ENCODE measurements at places on chromosomes 11 and 22.

- DNase-seq: no peak
These were observed 7.4 kb upstream of the BLID start for GRCh38 chr11:122123263-122123929.

- DNase-seq: no peak
These were observed 11.1 kb upstream of the OSM start for GRCh38 chr22:30277547-30278344.

- no peak for DNase-seq
These were observed 68.4 kb upstream of the SEPTIN5 start for GRCh38 chr22:19645905-19646304.

GRCh38 chr22:43007519-43008102 lies 7.3 kb downstream of the PACSIN2 start:
- no peak for DNase-seq

- no peak for DNase-seq
These were observed 28.5 kb upstream of the CSNK1E start for GRCh38 chr22:38345782-38346181.

- no peak for DNase-seq
These were observed 308.7 kb downstream of the DCDC1 start for GRCh38 chr11:31060880-31061279.

- no peak for DNase-seq
These were observed 37.5 kb downstream of the TNRC6B start for GRCh38 chr22:40215266-40215665.

- no peak for DNase-seq
These were observed 354.7 kb downstream of the LARGE1 start for GRCh38 chr22:33565580-33565995.

- DNase-seq: no peak
These were observed 509.0 kb upstream of the LARGE1 start for GRCh38 chr22:34429314-34429713.

- DNase-seq: no peak
These were observed 9.8 kb upstream of the SLC39A13 start for GRCh38 chr11:47398551-47398950.

GRCh38 chr11:16261836-16262644 lies 94.3 kb downstream of the SOX6 start:
- DNase-seq: no peak

GRCh38 chr11:91846002-91846401 lies 378.6 kb upstream of the FAT3 start:
- no peak for DNase-seq

- DNase-seq: peak; percentile 98
These were observed 48.7 kb upstream of the ARFGAP3 start for GRCh38 chr22:42905702-42906183.

- no peak for DNase-seq
These were observed 198.5 kb downstream of the MSANTD4 start for GRCh38 chr11:105823495-105824033.

DNA sequence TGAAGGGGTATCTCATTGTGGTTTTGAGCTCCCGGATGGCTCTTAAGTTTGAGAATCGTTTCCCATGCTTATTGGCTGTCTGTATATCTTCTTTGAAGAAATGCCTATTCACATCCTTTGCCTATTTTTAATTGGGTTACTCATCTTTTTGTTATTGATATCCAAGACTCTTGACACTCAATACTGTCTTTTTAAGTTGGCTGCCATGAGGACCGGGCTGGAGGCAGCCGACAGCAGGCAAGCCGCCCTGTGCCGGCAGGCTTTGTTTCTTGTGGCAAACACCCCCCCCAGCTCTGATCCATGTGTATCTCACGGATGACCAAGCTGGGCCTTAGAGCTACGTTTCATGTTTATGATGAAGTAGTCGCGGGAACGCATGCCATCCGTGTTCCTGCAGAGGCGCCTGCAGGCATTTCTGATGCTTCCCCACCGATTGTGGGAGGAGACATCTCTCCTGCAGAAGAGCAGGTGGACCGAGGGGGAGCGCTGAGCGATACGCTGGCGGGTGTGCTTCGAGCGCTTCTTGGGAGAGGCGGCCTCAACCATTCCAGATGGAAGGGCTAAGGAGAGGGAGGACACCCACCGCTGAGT lies 95.8 kb downstream of the TBC1D22A start:
- DNase-seq: no peak

- no peak for DNase-seq
These were observed 49.3 kb upstream of the SYT13 start for GRCh38 chr11:45335434-45335833.

GRCh38 chr22:36885474-36885873 lies 24.7 kb downstream of the NCF4 start:
- no peak for DNase-seq

DNA sequence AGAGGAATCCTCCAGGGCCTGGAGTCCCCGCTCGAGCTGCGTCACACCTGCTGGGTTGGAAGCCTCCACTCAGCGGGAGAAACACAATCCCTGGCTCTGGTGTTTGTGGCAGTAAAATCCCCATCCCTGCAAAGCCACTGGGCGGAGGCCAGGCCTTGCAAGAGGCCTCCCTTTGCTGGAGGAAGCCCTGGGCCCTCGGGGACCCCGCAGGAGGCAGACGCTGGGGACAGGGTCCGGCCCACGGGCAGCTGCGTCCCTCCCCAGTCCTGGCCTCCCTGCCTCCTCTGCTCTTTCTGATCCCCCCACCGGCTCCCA lies 194.7 kb downstream of the BRD1 start:
- DNase-seq: no peak

DNA sequence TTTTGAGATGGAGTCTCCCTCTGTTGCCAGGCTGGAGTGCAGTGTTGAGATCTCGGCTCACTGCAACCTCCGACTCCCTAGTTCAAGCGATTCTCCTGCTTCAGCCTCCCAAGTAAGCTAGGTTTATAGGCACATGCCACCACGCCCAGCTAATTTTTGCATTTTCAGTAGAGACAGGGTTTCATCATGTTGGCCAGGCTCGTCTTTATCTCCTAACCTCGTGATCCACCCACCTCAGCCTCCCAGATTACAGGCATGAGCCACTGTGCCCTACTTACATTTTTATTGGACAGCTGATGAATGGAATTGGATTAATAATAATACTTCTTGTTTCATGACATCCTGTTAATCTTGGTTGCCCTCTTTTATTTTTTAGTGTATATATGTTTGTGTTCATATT lies 3.0 kb upstream of the MRGPRD start:
- DNase-seq: no peak

DNA sequence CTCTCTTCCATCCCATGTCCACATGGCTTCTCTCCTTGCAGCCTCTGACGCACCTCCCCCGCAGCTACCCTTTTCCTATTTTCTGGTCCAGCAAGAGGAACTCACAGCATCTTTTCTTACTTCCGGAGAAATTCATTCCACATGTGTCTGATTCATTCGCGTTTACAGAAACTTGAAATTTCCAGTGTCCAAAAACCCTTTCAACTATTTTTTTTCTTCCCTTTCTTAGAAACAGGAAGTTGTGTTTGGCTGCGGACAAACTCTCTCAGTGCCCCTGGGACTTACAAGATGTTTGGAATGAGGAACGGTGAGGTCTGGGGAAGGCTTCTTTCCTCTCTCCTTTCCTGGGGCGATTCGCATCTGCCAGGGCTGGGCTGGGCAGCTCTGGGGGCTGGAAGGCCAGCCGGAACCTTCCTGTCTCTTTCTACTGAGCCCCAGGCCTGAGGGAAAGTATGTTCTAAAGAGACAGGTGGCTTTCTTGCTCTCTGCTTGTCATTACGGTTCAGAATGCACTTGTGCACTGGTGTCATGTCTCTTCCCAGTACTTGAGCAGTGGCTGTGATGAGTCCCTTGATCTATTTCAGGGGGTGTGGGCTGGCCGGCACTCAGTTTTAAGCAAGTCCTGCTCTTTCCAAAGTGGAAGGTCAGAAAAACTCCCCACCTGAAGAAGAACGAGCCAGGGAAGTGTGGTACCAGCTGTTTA lies 27.5 kb downstream of the ADAMTS8 start:
- no peak for DNase-seq

DNA sequence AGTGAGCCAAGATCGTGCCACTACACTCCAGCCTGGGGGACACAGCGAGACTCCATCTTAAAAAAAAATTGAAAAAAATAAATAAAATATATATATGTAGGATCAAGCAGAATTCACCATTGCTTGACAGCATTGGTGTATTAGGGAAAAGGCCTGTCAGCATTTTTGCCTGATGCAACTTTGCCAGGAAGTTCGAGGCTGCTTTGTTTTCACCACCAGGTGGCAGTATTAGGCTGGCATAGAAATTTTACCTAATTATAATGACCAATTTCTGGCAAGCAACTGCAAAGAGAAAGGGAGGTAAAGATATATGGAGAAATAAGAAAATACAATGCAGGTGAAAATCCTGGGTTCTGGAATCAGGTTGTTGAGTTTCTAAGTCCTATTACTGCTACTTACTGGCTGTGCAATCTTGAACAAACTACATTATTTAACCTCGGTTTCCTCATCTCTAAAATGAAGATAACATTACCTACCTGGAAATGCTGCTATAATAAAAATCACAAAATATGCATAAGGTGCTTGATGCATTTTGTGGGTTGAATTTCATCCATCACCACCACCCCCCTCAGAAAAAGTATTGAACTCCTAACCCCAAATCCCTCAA lies 24.7 kb downstream of the LAYN start:
- DNase-seq: peak; percentile 59

DNA sequence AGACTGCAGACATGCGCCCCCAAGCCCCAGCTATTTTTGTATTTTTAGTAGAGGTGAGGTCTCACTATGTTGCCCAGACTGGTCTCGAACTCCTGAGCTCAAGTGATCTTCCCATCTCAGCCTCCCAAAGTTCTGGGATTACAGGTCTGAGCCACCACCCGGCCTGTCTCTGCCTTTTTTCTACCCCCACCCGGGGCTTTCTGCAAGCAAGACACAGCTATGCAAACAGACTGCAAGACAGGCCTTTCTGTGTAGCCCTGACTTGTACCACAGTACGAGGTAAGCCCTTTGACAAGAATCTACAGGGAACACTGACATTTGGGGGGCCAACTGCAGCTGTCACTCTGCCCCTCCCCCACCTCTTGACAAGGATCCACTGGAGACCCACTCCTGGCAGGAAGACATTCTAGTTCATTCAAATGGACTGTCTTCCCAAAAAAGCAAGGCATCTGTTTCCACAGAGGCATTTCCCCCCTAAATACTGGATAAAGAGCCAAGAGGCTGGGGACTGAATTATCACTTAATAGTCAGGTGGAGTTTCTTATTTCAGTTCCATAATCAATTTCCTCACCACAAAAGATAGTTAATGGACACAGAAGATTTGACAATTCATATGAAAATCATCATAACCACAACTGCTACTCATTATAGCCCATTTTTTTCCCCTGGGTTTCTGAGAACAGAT lies 118.2 kb downstream of the ABTB2 start:
- DNase-seq: no peak

DNA sequence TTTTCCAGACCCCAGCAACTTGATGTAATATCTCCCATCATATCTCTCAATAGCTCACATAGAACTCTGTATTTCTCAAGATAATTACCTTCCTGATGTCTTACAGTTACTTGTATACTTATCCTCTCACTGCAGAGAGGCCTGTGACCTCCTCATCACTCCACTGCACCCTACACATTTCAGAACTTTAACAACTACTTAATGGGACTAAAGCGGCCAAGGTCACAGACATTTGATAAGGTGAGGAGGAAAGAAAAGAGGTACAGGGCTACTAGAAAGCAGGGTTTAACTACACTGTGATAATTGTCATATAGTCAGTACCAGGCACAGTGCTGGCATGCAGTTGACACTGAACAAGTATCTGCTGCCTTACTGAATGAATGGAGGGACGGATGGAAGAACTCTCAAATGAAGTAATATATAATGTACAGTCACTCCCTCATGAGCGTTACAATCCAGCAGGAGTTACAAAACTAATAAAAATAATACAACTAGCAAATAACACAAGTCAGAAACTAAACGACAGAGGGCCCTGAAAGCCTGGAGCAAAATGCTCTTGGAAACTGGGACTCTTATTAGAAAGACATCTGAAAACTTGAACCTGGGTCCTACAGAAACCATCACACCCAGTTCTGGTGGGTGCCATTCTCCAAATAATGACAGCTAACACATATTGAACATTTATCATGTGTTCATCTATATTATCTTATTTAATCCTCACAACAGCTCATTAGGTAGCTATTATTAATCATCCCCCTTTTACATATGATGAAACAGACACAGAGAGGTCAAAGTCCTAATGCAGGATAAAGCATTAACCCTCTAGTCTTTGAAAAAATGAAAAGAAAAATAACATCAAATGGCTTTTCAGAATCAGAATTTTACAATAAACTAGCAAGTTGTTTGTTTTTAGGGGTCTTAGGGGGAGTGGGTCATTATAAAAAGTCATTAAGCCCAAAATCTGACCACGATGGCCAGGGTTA lies 14.3 kb downstream of the PI4KA start:
- no peak for DNase-seq

GRCh38 chr11:123072332-123072761 lies 10.4 kb upstream of the HSPA8 start:
- peak; percentile 60 for DNase-seq

DNA sequence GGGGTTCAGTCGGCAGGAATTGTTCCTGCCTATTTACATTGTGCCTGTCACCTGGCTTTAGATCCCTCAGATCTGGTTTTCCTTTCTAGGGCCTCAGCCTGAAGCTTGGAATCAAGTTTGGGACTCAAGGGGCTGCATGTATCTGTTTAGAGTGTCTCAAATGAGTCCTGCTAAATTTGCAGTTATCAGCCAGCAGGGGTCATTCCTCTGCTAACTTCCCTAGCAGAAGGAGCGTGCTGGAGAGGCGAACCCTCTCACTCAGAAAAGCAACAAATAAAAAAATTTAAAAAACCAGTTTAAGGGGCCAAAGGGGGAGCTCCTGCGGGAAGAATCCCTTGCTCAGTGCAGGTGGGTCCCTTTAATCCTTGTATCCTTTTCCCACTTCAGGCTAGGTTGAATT lies 1220.2 kb downstream of the JRKL start:
- no peak for DNase-seq

DNA sequence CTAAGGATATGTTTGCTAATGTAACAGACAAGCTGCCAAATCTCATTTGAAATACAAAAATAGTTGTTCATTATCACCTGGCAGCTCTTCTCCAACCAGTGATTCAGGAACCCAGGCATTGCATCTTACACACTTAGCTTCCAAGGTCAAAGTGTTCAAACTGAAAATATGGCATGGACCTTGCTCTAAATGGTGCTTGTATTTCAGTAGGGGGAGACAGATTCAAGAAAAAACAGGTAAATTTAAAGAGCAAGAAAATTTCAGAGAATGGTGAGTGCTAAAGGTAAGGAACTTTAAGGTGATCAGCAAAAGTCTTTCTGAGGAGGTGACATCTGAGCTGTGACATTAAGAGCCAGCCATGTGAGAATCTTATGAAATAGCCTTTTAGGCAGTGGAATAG lies 82.8 kb upstream of the E2F8 start:
- no peak for DNase-seq

- DNase-seq: no peak
These were observed 434.7 kb downstream of the TBC1D22A start for GRCh38 chr22:47196881-47197772.

- no peak for DNase-seq
These were observed 166.8 kb downstream of the TEAD1 start for GRCh38 chr11:12840871-12841660.

DNA sequence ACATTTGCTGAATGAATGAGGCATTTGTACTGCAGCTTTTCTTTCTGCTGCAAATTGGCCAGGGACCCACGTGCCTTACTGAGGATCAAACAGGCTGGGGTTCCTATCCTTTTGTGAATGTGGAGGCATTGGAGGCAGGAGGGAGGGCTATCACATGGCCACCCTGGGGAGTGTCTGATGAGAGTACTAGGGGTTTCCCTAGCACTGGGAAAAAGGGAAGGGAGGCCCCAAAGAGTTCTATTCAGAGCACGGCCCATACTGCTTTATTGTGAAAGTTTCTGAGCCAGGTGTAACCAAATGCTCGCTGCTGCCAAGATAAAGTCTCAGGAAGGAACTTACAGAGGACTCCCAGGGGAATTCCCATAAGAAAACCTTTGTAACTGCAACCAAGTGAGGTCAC lies 78.4 kb upstream of the ANO1 start:
- DNase-seq: no peak
